EH (cell line): ENCODE measurements at places on chromosomes 1 and 21.
A peak's percentile ranks its signal among the peaks of the same experiment; 100 is the strongest.

GRCh38 chr1:93504247-93505033 is 56.5 kb downstream of the FNBP1L start:
- DNase-seq: no peak

DNA sequence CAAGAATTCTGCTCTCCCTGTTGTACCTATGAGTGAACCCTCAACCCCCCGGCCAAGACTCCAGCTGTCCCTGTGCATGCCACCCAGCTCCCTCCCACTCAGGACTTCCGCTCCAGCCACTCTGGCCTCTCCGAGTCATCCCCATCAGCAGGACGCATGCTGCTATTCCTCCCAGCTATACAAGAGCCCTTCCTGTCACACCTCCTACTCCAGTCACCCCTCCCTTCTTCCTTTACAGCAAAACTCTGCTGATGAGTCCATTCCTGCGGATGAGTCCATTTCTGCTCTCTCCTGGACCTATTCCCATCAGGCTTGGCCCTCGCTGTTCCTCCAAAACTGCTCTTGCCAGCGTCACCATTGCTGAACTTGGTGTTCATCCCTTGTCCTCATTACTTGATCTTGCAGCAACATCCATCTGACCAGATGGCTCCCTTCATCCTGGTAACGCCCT is 42.2 kb downstream of the H3-3A start:
- peak; percentile 75 for DNase-seq

GRCh38 chr1:43049481-43049880 is 90.8 kb upstream of the SLC2A1 start:
- peak; percentile 66 for DNase-seq

DNA sequence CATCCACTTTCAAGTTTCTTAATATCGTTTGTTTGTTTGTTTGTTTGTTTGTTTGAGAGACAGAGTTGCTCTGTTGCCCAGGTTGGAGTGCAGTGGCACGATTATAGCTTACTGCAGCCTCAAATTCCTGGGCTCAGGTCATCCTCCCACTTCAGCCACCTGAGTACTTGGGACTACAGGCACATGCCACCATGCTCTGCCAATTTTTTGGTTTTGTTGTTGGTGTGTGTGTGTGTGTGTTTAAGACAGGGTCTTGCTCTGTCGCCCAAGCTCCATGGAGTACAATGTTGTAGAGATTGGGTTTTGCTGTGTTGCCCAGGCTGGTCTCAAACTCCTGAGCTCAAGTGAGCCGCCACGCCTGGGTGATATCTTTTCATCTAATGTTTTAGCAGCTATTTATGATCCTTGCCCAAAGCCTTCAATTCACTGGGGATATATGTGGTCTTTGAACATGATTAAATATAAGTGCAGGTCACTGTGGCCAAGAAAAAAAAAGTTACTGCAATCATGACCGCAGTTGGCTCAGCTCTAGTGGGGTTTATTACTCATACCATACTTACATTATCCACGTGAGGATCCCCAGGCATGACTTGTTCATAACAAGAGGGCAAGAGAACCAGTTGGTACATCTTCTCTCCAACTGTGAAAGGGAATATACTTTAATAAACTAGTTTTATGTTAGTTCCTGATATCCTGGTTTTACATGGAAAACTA is 8.0 kb downstream of the RRP1B start:
- peak; percentile 29 for DNase-seq
